Effector CD4-positive, alpha-beta T cell (primary cell): ENCODE measurements at places on chromosomes 1 and 21.

DNA sequence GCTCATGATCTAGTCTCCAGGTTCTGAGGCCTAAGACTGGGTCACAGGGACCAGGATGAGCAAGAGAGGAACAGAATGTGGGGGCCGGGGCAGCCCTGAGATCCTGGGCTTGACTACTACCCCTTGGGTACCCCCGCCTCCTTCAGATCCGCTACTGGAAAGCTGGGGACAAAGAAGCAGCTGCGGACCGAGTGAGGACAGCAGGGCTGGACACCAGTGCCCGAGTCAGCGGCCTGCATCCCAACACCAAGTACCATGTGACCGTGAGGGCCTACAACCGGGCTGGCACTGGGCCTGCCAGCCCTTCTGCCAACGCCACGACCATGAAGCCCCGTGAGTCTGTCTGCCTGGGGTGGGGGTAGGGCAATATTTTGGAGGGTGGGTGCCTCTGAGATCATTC is 12.5 kb downstream of the TMEM81 start:
- DNase-seq: no peak

DNA sequence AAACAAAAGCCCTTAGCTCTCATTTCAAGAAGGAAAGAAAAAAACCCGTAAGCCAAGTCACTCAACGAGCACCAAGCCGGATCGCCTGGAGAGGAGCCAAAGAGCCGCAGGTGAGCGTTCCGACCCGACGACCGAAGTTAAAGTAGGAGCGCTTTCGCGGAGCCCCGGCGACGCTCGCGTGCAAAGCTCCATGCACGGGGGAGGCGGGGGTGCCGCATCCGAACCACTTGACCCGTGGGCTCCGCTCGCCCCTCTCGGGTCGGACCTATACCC is 382 bp downstream of the GPBP1L1 start:
- peak; percentile 66 for DNase-seq

GRCh38 chr1:72037745-72038343 is 244.5 kb downstream of the NEGR1 start:
- no peak for DNase-seq

GRCh38 chr1:39105841-39106765 is 80.0 kb downstream of the NDUFS5 start:
- peak; percentile 17 for DNase-seq

- no peak for DNase-seq
Measured at GRCh38 chr1:93446837-93447451, 974 bp upstream of the FNBP1L start.

DNA sequence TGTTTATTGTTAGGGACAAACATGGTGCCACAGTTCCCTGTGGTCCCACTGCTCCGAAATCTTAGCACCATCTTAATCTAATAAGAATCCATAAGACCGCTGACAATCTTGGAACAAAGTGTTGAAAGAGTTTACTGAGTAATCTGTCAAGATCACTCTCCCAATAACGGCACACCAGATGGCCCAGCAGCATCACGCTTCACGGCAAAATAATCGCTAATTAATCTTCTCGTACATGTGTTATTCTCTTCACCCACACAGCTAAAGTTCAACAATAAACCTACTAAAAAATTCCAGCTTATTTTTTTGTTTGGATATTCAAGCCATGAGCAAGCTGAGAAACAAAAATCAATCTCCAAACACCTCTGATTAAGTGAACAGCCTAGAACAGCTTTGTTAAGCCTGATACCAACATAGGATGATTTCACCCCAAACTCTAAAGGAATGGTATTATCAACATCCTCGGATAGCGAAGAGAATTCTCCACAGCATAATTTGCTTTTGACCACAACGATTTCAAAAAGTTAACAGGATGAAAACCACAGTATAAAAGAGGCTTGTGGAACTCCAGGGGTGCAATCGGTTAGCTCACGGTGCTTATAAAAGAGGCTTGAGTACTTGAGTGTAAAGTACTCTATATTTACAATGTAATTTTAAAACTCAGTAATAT is 329.9 kb upstream of the GREM2 start:
- no peak for DNase-seq

DNA sequence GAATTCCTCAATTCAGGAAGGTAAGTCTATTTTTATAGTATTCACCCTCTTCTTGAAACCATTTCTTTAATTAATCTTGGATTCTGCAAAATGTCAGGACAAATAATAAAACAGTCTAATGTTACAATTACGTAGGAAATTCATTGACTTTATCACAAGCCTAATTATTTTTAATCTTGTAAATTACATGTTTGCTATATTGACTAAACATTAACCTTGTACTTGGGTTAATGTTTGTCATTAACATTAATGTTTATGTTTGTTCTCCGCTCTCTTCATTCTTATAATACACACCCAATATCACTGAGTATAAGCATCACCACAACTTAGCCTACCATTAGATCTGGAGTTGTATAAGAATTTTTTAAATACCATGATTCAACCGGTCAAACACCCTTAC is 2.8 kb downstream of the GCLM start:
- no peak for DNase-seq

GRCh38 chr21:45611939-45612664 is 31.4 kb upstream of the PCBP3 start:
- DNase-seq: no peak

- DNase-seq: no peak
Measured at GRCh38 chr1:3021801-3022401, 634 bp downstream of the ACTRT2 start.

GRCh38 chr1:201074018-201074417 is 38.2 kb downstream of the CACNA1S start:
- DNase-seq: no peak
